ENCODE measurements at places on chromosomes 1 and 21.

DNA sequence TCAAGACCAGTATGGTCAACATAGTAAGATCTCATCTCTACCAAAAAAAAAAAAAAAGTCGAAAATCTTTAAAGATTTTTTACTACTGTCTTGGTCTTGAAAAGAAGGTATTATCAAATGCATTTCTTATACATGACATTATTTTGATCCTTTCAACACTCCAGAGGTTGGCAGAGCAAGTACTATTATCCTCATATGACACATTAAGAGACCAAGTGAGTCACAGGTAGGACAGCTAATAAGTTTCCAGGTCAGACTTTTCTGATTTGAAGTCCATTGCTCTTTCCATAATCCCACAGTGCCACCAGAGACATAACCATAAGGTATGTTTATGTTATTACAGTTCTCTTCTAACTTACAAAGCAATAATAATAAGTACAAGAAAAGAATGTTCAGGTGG, 15.2 kb downstream of the DBT start:
- DNase-seq = no peak

- no peak for DNase-seq
Measured at GRCh38 chr1:244187310-244187709, 136.2 kb downstream of the ZBTB18 start.

DNA sequence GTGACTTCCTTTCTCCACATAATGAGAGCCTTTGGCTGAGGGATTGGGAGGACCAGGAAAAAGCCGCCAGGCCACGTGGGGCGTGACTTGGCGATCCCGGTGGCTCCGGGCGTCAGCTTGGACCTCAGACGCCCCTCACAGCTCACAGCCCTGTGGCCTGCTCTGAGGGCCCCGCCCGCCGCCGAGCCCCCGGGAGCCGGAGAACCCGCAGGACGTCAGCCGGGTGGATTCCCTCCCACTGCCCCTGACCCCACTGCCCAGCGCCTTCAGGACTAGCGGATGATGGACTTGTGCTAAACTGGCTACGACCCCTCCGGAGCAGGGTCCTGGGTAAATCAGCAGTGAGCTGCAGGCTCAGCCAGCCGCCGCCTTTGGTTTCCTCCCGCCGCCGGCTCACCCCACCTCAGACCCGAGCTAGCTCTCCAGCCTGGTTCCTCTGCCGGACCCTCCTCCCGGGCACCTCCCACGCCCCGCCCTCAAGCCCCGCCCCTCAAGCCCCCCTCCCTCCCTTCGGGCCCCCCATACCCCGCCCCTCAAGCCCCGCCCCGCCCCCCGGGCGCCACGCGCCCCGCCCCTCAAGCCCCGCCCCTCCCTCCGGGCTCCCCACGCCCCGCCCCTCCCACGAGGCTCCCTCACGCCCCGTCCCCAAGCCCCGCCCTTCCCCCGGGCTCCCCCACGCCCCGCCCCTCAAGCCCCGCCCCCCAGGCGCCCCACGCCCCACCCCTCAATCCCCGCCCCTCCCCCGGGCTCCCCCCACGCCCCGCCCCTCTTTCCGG, 10.0 kb upstream of the FAAP20 start:
- DNase-seq = peak; percentile 73

- no peak for DNase-seq
Measured at GRCh38 chr1:15339570-15339969, 70.1 kb upstream of the EFHD2 start.

DNA sequence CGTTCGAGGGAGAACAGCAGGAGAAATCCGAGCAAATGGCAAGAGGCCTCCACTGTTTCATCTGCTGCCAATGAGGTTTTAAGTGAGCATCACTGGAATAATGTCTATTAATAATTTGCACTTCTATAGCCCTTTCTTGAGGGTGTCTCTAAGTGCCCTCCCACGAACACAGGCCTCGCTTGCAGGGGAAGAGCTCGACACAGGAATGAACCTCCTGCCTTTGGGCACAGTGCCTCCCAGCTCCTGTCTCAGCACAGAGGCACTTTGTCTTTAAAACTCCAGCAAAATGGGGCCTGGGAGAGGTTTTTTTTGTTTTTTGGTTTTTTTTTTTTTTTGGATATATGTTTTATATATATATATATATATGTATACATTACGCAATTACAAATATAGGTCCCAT, 56.6 kb downstream of the OLIG1 start:
- no peak for DNase-seq

- peak; percentile 73 for DNase-seq
Measured at GRCh38 chr1:156623946-156624813, 5.0 kb downstream of the HAPLN2 start.

GRCh38 chr1:2829846-2830615, 28.5 kb upstream of the TTC34 start:
- no peak for DNase-seq

DNA sequence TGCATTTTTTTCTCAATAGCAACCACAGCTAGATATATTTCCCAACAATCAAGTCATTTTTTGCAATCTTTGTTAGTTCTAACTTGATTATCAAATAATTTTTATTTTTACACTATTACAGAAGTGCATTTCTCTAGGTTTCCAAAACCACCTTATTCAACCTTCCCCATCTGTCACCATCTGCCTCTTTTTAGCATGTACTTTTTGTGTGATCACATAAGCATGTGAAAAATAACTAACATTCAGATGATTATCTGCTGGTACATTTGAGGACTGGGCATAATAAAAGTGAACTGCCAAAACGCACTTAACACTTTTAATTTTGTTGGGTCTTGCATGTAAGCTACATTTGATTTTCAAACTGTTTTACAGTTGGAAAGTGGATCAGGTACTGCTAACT, 291.5 kb downstream of the AKT3 start:
- DNase-seq = no peak

GRCh38 chr21:28971171-28971570, 21.5 kb downstream of the LTN1 start:
- DNase-seq = no peak

GRCh38 chr1:211680752-211681327, 5.4 kb upstream of the NEK2 start:
- DNase-seq = peak; percentile 76
